ENCODE measurements at places on chromosomes 2 and 18.

GRCh38 chr2:46001741-46002506, 295.3 kb upstream of the EPAS1 start:
- DNase-seq = no peak

DNA sequence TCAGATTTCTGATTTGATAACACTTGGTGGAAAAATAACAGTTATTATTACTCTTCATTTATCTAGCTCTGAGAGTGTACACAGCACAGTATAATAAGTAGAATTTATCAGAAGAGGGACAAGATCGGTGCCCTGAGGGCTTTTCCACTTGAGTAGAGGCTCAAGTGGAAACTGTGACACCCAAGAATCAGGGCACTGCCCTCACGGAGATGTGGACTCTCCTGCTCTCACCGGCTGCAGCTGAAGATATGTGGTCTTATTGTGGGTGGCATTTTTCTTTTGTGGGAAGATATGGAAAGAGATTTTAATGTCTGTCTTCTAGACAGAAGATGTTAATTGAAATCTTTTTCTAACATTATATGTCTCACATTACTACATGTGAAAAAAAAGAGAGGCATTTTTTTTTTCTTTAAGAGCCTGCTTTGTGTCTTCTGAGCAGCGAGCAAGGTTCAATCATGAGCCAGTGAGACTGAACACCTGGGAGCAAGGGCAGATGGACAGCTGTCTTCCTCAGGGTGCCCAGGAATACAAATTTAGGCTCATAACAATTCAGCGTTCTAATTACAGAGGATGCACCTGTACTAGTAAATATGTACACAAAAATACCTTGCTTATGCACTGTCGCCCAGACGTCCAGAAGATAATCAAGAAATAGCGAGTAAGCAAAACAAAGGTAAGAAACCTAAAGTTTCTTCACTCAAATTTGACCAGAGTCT, 1098.2 kb upstream of the FANCL start:
- no peak for DNase-seq

- no peak for DNase-seq
Observed at GRCh38 chr2:150136893-150137292, 350.6 kb downstream of the RND3 start.

DNA sequence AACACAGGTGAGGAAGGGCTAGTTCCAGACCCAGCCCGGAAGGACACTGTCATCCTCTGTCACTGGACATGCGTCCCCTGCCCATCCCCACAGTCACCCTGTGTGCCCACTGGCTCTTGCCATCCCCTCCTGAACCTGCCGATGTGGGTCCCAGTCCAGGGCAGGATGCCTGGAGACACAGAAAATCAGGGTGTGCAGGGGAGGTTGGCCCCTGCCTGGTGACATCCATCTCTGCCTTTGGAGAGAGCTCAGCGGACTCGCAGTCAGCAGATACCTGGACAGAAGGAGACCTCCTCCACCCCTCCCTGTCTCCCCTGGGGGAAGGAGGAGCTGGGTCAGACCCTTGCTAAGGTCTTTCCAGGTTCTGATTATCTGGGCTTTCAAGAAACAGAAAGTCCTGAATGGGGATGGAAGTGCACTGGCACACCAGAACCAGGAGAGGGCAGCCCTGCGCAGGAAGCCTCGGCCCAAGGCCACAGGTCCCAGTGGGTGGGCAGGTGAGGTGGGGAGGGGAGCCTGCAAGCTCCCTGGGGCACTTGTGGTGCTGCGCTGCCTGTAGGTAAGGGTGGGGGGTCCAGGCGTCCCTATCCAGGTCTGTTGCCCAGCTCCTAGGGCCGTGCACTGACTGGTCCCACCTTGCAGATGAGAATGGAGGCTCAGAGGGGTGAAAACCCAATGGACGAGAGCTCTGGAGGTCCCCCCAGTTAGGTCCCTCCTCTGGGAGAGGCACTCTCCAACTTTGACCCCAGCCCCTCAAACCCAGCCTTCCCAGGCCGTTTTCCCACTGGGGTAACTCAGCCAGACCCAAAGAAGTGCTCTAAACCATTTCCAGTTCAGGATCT, 9.7 kb upstream of the OTOS start:
- peak; percentile 79 for DNase-seq

DNA sequence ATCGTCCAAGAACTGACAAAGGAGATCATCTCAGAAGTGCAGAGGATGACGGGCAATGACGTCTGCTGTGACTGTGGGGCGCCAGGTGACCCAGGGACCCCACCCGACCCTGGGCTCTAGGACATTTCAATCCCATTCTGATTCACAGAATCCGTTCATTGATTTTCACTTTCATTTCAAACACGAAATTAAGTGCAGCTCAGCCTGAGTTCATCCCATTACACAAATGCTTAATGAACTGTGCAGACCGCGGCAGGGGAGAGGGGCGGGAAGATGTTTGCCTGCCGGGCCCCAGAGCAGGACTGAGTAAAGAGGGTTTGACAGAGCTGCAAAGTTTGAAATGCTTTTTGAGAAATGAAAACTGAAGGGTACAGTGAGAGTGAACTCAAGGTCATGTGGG, 67.1 kb downstream of the ITGB1BP1 start:
- no peak for DNase-seq

GRCh38 chr18:64202210-64202836, 53.4 kb upstream of the LINC00305 start:
- peak; percentile 53 for DNase-seq

- no peak for DNase-seq
Observed at GRCh38 chr2:12710301-12710700, 6.4 kb upstream of the TRIB2 start.

- DNase-seq = no peak
Observed at GRCh38 chr2:2880938-2881337, 496.7 kb downstream of the EIPR1 start.

DNA sequence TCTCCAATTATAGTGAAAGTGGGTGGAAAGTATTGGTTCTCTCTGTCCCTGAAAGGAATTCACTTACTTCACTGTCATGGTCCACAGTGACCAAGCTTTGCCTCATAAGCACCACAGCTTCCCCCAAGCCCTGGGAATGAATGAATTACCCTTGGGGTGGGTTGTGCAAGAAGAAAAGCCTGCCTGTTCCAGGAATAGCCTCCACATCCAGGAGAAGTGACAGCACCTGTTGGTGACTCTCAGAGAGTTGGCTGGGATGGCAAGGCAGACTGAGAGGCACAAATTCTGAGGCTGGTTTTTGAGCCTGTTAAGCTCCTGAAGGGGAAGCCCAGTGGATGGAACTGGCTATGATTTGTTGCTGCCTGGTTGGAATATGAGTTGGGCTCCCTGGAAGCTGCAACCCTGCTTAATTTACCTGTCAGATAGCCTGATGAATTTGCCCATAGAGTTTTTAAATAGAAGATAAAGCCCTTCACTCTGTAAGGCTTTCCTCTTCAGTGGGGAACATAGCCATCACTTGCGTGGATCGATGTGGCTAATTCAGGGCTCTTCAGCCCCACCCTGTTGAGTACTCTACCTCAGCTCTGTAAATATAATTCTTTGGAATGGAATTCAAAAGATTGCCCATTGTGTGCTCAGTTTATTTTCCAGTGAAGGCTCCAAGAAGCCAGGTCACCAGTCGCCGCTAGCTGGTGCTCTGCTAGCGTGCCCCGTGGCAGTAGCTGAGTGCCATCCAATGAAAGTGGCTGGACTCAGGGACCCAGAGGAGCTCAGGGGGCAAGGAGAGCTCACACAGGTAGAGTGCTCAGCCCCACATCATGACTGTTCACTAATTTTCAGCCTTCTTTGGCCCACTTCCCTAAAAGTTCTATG, 479.3 kb downstream of the IRS1 start:
- no peak for DNase-seq

- no peak for DNase-seq
Observed at GRCh38 chr2:112641701-112642100, 4.0 kb upstream of the SLC20A1 start.

DNA sequence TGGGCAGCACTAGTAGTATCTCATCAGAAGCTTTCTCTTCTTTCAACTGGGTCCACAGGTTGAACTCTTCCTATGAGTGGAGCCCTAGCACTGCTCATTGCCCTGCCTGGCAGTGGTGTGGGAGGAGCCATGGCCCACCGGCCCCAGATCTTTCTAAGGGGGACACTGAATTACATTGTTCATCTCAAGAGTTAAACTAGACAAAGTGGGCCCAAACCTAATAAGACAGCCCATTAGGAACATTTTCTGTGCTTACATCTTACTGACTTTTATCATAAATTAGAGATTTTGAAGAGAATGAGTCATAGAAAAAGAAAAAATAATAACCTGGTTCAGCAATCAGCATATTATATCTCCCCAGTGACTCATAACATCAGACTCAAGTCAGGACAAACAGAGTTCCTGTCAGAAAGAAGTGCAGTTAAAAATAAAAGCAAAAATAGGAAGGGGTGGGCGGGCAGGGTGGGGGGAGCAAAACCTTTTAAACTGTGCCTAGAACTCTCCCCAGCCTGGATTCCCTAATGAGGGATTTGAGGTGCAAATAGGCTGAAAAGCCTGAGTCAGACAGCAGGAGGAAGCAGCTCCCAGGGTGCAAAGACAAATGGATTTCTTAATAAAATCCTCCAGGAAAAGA, 161.6 kb upstream of the TRIB2 start:
- peak; percentile 19 for DNase-seq

DNA sequence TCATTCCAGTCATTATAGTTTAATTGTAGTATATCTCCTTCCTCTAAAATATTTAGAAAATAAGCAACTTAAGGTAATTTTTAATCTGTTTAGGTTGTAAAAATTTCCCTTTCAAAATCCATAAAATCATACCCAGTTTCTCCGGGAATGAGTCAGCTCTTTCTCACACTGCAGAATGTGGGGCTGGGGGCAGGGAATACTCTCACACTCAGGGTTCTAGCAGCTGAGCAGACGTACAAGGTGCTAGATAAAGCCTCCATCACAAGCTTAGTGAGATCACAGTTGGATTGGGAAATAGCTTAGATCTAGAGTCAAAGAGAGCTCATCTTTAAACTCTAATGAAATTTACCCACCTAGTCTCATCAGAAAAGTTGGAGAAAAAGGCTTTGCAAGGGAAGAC, 79.9 kb upstream of the FAM237A start:
- DNase-seq = no peak

- no peak for DNase-seq
Observed at GRCh38 chr2:219252084-219252483, 959 bp upstream of the TUBA4B start.

DNA sequence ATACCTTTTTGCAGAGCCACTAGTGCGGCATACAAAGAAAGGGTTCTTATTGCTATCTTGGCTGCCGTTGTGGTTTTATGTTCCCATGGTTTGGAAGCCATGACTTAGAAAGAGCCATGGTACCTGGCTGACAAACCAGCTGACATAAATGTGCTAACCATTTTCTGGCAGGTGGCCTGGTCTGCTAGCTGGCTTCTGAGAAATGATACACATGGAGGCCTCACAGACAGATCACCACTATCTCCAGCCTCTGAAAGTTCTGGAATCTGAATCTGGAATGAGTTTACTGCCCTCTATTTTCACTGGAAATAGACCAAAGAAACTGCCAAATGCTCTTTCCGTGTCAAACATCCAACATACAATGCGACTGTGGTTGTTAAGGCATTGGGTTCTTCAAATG, 123.7 kb downstream of the QPCT start:
- no peak for DNase-seq

DNA sequence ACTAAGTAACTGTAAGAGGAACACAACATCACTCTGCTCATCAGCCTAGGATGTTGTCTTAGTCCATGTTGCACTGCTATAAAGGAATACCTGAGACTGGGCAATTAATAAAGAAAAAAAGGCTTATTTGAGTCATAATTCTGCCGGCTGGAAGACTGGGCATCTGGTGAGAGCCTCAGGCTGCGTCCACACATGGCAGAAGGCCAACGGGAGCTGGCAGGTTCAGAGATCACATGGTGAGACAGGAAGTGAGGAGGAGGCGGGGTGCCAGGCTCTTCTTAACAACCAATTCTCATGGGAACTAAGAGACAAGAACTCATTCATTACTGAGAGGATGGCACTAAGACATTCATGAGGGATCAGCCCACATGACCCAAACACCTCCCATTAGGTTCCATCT, 46.8 kb downstream of the EPG5 start:
- DNase-seq = no peak

DNA sequence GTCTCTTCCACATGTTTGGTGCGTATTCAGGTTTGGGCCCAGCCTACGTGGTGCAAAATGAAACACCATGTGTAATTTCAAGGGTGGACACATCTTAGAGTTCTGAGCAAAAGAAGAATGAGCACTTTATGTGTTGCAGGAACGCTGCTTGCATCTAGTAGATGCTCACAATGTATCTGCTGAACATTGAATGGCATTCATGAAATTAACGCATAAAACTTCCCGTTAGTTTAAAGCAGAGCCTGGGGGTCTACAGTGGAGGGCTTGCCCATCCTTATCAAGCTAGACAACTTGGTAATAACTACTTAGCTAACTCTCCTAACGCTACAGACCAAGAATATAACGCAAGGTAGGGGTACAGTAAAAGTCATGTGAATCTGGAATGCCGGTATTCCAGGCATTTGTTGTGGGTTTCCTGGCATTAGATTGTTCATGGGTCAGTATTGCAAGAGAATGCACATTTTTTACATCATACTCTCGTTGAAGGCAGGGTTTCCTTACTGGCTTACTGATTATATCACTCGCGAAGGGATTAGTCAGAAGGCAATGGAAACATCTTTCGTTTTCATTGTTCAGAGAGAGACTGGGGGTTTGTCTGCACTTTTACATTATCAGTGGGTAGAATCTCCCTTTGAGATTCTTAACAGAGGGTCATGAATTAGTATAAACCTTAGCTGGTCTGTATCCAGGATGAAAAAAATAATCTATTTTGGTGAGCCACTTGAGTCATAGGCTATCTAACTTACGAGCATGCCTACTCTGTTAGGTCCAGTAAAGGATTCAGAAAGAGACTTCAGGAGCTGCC, 229.5 kb upstream of the EPAS1 start:
- no peak for DNase-seq

All from GM20000 (cell line).